ENCODE measurements at places on chromosomes 6 and 20. TPM values are rescaled to one million over a fixed set of nuclear protein-coding genes. Genes with fewer than 3 reads are reported as not detected.

The BPIFB4 gene
- 3.9 TPM for total RNA-seq

The IBTK gene
- 31.5 TPM for total RNA-seq

The RAD21L1 gene
- total RNA-seq = not detected

The LST1 gene
- not detected for total RNA-seq

The TMEM170B gene
- 1.0 TPM for total RNA-seq

The C20orf202 gene
- not detected for total RNA-seq

The ELOVL4 gene
- 9.6 TPM for total RNA-seq

The OOEP gene
- total RNA-seq = not detected

The TRIM40 gene
- total RNA-seq = not detected

The FLRT3 gene
- total RNA-seq = 5.3 TPM

The TPD52L1 gene
- total RNA-seq = not detected

The RFX6 gene
- total RNA-seq = not detected

The CST4 gene
- total RNA-seq = not detected

All from SJCRH30 (cell line).